ENCODE measurements at places on chromosomes 5 and 9.

DNA sequence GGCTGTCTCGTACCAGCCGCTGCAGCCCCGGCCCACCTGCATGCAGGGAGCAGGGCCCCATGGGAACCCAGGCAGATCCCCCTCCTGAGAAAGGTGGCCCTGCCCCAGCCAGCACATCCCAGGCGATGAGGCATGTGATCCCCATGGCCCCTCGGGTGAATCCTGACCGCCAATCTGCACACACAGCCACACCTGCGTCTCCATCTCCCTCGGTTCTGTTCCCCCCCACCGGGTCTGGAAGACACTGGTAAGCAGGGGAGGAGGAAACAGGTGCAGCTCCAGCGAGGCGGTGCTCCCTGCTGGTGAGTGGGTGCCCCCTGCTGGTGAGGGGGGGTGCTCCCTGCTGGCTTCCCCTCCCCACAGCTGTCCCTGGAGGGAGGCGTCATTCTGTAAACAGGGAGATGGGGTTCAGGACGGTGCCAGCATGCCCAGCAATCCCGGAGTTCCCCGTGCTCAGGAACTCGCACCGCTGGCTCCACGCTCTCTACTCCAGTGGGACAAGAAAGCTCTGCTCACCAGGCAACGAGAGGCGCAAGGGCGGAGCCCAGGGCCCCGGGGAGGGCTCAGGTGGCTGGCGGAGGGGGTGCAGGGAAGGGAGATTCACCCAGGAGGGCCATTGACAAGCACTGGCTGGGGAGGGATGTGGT is 28.4 kb upstream of the SLC12A7 start:
- peak; percentile 88 for DNase-seq

- no peak for DNase-seq
Measured at GRCh38 chr5:145228564-145228963, 606.6 kb downstream of the PRELID2 start.

GRCh38 chr5:127754259-127754658 is 51.1 kb downstream of the CCDC192 start:
- DNase-seq: peak; percentile 27

DNA sequence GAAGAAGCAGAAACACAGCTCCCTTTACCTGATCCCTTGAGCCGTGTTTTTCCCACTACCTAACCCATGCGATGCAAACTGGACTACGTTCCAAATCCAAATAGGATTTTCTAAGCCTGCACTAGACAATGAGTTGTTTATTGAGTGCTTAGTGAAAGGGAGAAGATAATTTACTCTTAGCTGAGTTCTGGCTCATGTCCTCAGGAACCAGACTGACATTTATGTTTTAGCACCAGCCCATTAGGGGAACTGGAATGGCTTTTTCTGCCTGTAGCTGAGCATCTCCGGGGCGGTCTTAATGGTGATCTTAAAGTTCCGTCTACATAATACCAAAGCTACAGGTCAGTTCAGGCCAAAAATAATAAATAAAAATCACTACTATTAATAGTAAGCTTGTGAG is 81.5 kb downstream of the SH3TC2 start:
- no peak for DNase-seq

- no peak for DNase-seq
Measured at GRCh38 chr5:14946815-14947620, 75.4 kb upstream of the ANKH start.

DNA sequence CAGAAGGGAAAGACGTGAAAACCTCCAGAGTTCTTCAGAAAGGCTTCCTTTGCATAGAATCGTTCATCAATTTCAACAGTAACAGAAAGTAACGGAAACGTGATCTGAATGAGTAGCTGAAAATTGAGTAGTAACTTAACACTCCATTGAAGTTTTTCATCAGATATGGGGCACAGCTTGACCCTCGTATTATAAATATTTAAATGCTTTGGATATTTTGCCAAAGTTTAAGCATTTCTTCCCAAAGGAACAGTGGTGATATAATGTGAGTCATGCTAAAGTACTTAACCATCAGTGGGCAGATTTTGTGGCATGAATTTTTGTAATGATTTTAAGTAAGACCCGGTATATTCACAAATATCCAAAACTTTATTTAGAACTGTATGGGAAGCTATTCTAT is 67.4 kb upstream of the ADAMTS19 start:
- DNase-seq: no peak

DNA sequence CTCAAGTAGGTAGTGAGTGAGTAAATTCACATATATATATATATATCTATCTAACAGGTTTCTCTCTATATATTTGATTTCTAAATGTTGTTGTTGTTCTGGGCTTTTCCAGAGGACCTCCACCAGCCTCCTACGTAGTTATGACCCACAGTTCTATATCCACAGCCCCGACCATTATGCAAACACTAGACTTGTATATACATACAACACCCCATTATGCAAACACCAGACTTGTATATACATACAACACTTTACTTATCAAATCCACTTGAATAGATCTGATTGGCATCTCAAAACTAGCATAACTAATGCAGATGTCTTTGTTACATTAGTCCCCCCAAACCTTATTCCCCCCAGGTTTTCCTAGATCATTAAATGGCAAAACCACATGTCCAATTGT is 108.7 kb downstream of the JAKMIP2 start:
- DNase-seq: no peak

- peak; percentile 49 for DNase-seq
Measured at GRCh38 chr5:91182763-91183162, 200.4 kb downstream of the ARRDC3 start.

- no peak for DNase-seq
Measured at GRCh38 chr9:76891279-76891678, 14.6 kb downstream of the PRUNE2 start.

DNA sequence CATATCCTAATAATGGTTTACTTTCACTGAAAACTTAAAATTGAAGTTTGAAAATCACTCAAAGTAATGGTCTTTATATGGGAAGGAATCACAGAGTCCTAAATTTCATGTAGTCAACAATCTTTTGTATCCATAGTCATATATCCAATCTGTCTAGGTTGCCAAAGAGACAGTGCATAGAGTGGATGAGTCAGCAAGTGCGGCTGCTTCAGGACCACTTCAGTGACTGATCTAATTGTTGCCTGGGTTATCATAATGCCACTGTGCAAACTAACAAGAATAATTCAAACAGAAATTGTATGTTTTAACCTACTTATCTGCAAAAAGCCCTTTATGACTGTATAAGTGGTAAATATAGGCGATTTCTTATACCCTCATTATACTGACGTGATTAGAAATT is 211.3 kb upstream of the PRR16 start:
- no peak for DNase-seq

GRCh38 chr5:5178136-5178535 is 38.0 kb downstream of the ADAMTS16 start:
- no peak for DNase-seq

DNA sequence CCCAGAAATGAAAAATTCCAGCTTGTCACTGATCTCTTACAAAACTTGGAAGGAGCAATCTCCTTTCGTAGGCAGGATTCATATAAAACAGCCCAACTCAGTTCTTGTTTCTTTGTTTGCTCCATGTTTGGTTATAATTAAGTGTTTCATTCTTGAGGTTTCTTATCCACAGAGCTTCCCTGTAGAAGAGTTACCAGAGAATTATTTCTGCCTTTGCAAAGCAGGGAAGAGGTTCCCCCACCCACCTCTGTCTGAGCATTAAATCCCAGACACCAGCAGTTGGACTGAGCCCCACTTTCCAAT is 34.1 kb upstream of the RAI14 start:
- no peak for DNase-seq

DNA sequence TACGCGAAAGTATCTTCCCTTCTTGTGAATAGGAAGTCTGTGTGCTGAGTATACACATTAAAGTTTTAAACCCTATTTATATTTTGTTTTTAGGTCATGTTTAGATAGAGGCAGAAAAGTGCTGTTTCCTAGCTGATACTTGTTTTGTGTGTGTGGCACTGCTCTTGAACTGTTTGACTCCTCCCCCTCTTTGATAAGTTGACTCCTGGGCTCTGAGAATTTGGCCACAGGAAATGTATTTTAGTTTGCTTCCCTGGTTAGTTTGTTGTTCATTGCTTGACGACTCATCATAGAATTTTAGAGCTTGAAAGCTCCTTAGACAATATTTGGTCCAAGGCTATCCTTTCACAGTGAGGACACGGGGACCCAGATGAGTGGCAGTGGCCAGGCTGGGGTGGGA is 2.0 kb upstream of the CDC14B start:
- no peak for DNase-seq

- DNase-seq: no peak
Measured at GRCh38 chr9:119002491-119002890, 366.7 kb downstream of the BRINP1 start.

GRCh38 chr5:32390819-32391591 is 53.5 kb downstream of the ZFR start:
- DNase-seq: no peak

DNA sequence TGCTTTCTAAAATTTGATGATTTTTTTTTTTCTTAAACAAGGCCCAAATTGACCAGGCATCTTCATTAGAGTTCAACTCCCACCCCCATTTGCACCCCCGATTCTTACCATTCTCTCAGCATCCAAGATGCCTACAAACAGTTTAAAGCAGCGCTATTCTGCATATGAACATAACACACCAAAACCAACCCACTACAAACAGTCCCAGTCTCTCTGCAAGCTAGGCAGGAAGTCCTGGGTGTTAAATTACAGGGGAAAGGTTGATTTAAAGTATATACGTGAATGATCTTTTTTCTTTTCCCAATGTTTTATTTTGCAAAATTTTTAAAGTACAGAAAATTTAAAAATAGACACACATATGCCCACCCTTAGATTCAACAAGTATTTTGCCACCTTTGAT is 127.0 kb downstream of the ADAMTS12 start:
- no peak for DNase-seq

DNA sequence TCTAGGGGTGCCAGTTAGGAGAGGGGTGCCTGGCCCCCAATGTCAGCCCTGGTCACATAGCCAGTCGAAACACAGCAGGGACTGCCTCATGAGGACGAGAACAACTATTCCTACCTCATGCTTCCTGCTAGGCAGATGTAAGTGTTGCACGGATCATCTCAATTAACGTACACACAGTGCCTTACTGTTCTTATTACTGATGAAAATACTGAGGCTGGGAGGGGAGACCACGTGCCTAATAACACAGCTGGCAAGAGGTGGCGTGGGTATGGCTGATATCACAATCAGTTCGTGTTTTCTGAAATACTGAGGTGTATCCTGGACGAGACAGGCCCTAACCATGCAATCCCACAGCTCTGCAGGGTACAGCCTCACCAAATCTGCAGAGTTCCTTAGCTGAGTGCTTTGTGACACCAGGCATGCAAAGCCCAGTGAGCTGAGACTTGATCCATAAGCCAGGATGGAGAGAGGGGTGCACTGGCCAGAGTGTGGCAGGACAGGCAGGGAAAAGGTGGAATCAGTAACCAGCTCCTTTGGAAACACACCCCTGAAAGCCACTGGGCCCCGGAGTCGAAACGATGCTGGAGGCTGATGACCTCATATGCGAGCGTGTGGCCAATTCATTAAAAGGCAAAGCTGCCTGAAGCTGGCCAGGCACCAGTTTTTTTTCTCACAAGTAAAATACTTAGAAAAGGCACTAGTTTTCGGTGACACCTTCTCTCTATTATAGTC is 63.9 kb downstream of the PRRT1B start:
- DNase-seq: peak; percentile 37

DNA sequence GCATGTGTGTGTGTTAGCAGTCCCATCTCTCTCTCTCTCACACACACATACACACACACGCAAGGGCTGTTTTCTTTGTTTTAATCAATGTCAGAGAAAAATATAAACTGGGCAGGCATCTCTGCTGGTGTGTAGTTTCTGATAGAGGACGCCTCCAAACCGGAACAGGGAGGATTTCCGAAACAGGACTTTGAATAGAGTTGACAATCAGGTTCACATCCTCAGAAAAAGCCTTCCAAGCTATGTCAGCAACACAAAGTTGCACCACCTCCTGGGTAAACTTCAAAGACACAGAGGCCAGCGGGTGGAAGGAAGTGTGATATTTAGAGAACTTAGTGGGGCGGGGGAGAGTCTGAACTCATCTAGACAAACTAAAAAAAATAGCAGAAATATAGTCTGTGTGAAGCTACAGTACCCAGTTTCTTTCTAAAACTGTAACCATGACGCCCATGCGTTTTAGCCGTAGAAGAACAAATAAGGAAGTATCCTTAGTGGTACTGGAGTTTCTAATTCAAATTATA is 1.2 kb downstream of the ST8SIA4 start:
- DNase-seq: peak; percentile 8

GRCh38 chr5:135013947-135014570 is 20.0 kb downstream of the PITX1 start:
- DNase-seq: no peak

DNA sequence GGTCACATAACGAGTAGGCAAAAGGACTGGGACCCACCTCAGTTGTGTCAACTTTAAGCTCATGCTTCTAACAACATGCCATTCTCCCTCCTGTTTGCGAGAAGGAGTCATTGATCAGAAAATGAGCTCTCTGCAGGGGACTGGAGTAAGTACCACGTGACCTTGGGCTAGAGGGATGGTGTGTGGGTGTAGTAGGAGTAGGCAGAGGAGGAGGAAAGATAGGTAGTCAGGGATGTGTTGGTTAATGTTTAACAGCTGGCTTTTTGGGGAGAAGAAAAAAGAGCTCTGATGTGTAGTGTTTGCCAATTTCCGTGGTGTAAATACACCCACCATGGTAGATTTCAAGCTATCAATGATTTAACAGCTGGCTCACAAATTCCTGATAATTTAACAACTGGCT is 160.3 kb upstream of the TBC1D2 start:
- no peak for DNase-seq

DNA sequence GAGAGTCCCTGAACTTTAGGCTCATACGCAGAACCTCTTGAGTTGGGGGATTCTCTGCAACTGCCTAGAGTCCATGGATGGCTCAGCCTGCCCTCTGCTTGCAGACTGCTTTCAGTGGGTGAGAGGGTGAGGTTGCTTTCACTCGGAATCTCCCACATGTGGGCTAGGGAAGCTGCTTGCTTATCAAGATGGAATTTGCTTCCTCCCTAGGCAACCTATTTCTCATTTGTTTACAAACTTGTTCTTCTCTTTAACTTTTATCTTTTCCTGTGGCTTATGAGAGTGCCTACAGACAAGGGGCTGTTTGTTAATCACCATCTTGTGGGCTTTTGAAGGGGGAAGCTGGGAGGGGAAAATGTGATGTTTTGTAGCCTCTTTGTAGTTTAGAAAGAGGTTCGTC is 10.0 kb downstream of the TLE4 start:
- DNase-seq: no peak

GRCh38 chr5:126454535-126454934 is 31.3 kb downstream of the GRAMD2B start:
- DNase-seq: no peak

GRCh38 chr5:91668261-91668660 is 285.1 kb upstream of the ARRDC3 start:
- no peak for DNase-seq

Measured in left lung (tissue), 14 donors.